Pulmonary artery endothelial cell (primary cell): ENCODE measurements at places on chromosomes 4 and X. TPM values are rescaled to one million over a fixed set of nuclear protein-coding genes. Genes with fewer than 3 reads are reported as not detected.

DNA sequence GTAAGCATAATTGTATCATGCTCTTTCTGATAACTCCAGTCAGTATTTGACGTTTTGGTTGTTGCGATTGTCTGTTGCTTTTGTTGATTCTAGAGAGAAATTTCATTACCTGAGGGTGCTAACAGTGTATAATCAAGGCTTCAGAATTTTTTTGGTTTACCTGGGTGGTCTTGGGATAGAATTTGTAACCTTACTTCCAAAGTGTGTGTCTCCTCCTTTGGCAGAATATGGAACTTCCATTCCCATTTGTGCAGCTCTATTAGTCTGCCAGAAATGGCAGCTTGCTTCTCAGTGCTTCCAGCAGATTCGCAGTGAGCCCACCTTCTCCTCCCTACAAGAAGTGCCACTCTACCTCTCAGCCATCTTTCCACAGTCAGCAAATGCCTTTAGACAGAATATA is 5.3 kb downstream of the COPS4 start:
- no peak for DNase-seq

- no peak for DNase-seq
Observed at GRCh38 chr4:32790803-32791202, 2070.6 kb downstream of the PCDH7 start.

DNA sequence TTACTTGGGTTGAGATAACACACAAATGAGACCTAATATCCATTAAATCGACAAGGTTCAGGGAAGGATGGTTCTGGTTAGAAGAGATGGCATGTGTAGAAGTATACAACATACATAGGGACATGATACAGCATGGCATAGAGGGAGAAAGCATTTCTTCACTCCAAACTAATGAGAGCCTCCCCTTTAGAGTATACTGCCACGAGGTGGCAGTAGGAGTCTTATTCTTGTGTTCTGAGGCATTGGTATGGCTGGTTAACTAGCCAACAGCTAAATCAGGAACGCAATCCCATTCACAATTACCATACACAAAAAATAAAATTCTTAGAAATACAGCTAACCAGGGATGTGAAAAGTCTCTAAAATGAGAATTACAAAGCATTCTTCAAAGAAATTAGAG is 29.1 kb upstream of the TRO start:
- DNase-seq: no peak

Gene ADAM29
- total RNA-seq: not detected in 2 replicates

Gene ACOX3
- 26.3 and 29.9 TPM in 2 replicates for total RNA-seq

- no peak for DNase-seq
Observed at GRCh38 chrX:115949900-115950822, 220.4 kb upstream of the AGTR2 start.

DNA sequence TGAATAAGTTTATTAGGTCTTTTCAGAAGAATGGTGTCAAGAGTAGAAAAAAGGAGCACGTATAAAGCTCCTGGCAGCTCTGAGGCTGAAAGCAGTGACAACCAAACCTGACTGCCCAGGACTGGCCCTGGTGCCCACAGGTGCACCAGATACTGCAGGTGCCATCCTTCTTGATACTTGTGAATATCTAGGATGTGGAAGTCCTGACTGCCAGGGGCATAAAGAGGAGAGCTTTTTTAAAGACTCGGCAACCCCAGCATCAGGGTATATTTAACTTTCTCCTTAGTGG is 60.7 kb downstream of the TMEM150C start:
- no peak for DNase-seq

GRCh38 chr4:108432418-108432817 is 188.0 kb upstream of the RPL34 start:
- no peak for DNase-seq

DNA sequence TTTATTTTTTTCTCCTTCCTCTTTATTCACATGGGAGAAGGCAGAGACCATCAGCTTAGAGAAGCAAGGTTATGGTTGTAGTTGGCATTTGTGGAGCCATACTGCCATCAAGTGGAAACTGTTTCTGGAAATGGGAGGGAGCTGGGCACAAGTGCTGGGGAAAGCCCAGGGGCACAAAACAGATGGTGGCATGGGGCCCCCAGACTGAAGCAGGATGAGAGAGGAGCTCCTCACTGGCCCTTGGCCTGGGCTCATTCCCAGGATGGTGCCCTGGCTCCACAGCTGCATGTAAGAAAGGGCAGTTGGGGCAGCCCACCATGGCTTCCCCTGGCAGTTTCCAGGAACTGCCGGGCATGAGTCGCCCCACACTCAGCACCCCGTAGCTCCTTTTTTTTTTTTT is 59.2 kb downstream of the NBDY start:
- no peak for DNase-seq

Gene SPOCK3
- not detected in 2 replicates for total RNA-seq

Gene TGIF2LX
- total RNA-seq: not detected in 2 replicates

Gene PAGE4
- not detected in 2 replicates for total RNA-seq

- no peak for DNase-seq
Observed at GRCh38 chr4:41879552-41879951, 55.7 kb upstream of the TMEM33 start.

DNA sequence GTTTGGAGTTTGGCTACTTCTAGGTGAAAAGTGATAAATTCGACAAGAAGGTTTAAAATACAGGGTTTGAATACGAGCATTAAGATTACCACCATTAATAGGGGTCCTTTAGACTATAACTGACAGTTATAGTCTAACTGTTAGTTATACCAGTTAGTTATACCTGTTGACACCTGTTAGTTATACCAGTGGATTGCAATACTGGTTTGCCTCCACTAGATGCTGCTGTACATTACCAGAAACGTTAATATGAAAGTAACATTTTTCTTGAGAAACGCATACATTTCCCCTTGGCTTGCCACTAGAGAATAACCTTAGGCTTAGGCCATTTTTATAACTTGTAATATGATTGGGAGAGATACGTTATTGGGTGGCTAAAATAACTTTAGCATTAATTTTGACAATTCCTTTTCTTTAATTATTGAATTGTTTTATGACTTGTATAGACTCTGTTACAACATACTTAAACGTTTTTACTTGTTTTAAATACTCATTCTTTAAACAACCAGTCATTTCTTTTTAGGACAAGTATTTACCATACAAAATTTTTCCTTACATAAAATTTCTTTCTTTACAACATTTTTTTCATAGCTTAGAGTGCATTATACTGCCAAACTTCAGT is 911.2 kb downstream of the FSTL5 start:
- DNase-seq: no peak

Gene NAT8L
- 0.07 and 0.20 TPM in 2 replicates for total RNA-seq

- DNase-seq: no peak
Observed at GRCh38 chr4:107392951-107393350, 327.1 kb downstream of the PAPSS1 start.

Gene TECRL
- total RNA-seq: not detected in 2 replicates

- DNase-seq: no peak
Observed at GRCh38 chr4:26104056-26104685, 190.2 kb downstream of the SMIM20 start.

GRCh38 chrX:29617725-29618124 is 597.6 kb upstream of the MAGEB2 start:
- DNase-seq: no peak

Gene RS1
- total RNA-seq: not detected in 2 replicates
